ENCODE measurements at places on chromosomes 3 and 15. TPM values are rescaled to one million over a fixed set of nuclear protein-coding genes. Genes with fewer than 3 reads are reported as not detected.

DNA sequence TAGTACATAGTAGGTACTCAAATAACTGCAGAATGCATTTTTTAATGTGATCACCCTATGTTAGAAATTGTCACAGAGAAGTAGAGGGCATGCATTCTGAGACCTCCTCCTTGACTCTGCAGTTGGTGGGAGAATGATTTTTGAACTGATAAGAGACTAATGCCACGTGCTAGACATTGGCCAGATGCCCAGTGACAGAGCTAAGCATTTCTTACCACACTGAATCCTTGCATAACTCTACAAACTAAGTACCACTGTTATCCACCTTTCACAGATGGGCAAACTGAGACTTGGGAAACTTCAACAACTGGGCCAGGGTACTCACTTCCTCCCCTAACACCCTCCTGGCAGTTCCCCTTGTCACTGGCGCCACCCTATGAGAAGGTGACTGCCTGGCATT lies 33.5 kb upstream of the SPATA12 start:
- H3K4me1 ChIP-seq: no peaks in the 10 kb centered on the region
- H3K4me3 ChIP-seq: no peak overlapping the region
- H3K27ac ChIP-seq: no peak overlapping the region
- DNase-seq: no peak

DNA sequence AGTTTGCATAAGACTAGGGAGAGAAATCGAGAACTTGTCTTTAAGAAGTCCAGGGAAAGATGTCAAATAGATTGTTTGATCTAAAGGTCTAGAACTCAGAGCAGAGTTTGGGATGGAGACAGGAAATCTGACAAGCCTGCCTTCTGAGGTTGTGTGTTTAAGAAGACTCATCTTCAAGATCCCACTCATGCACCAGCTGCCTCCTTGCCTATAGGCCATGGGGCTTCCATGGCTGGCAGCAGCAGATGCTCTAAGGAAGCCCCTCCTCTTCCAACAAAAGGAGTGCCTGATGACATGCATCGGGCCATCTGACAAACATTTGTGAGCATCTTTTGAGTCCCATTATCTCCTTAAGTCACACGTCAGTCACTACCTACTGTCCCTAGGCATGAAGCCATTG lies 47.4 kb downstream of the WNT5A start:
- no peak overlapping the region for H3K4me3 ChIP-seq
- no peak for DNase-seq
- H3K4me1 ChIP-seq: no peaks in the 10 kb centered on the region
- no peak overlapping the region for H3K27ac ChIP-seq

FOXL2 gene
- total RNA-seq: not detected

DNA sequence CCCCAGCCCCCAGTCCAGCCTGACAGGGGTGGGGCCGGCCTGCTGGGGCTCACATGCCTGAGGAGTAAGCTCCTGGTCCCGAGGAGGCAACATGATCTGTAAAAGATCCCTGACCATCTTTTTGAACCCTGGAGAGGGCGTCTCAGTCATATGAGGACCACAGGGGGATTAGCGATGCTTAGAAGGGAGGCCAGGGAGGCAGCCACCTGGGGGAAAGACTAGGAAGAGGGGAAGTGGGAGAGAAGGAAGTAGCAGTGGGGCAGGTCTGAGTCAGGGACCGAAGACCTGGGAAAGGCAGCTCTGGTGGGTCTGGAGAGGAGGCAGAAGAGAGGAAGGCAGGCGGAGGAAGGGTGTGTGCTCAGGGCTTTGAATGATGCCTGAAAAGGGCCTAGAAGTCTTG lies 18.9 kb downstream of the PIF1 start:
- H3K36me3 ChIP-seq: no peaks in the 10 kb centered on the region
- no peak overlapping the region for H3K27ac ChIP-seq
- no peak overlapping the region for H3K4me3 ChIP-seq
- DNase-seq: no peak

DNA sequence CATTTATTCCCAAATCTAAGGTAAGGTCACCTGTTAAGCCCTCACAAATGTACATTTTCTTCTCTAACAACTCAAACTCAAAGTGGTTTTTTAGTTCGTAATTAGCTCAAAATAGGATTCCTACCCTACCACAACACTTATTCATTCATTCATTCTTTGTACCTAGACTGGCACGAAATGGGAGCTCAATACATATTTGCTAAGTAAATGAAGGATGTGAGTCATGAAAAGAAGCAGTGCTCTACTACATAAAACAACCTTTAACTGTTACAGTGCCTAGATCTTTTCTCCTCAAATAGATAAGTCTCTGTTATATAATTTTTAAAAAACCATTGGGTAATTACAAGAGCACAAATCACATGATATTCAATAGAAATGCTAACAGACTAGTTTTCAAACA lies 13.1 kb downstream of the RSL24D1 start:
- H3K36me3 ChIP-seq: peaks cover 81% of the 10 kb centered on the region
- no peak for DNase-seq
- peaks cover 27% of the 10 kb centered on the region for H3K4me1 ChIP-seq
- no peaks in the 10 kb centered on the region for H3K27me3 ChIP-seq

DNA sequence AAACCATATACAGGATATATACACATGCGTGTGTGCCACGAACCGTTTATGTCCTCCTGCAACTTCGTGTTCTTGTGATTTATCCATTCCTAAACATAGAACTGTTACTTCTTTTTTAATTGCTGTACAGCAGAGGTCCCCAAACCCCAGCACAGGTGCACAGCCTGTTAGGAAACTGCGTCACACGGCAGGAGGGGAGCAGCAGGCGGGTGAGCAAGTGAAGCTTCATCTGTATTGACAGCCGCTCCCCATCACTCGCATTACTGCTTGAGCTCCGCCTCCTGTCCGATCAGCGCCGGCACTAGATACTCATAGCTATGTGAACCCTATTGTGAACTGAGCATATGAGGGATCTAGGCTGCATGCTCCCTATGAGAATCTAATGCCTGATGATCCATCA lies 34.9 kb upstream of the NRROS start:
- H3K36me3 ChIP-seq: no peaks in the 10 kb centered on the region
- DNase-seq: peak; percentile 57
- H3K4me1 ChIP-seq: peaks cover 13% of the 10 kb centered on the region
- H3K27me3 ChIP-seq: no peaks in the 10 kb centered on the region

BOC gene
- total RNA-seq: 4.2 TPM

- H3K27ac ChIP-seq: no peak overlapping the region
- H3K27me3 ChIP-seq: no peaks in the 10 kb centered on the region
- no peak for DNase-seq
Measured at GRCh38 chr3:125684199-125684598, 88.9 kb upstream of the OSBPL11 start.

DNA sequence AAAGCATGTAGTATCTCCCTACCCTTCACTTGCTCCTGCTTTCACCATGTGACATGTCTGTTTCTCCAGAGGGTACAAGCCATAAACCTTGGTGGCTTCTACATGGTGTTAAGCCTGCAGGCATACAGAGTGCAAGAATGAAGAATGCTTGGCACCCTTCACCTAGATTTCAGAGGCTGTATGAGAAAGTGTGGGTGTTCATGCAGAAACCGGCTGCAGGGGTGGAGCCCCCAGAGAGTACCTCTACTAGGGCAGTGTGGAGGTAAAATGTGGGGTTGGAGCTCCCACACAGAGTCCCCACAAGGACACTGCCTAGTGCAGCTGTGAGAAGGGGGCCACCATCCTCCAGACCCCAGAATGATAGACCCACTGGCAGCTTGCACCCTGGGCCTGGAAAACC lies 32.2 kb downstream of the SLC15A2 start:
- DNase-seq: no peak
- H3K4me1 ChIP-seq: peaks cover 2% of the 10 kb centered on the region
- no peaks in the 10 kb centered on the region for H3K27me3 ChIP-seq
- H3K4me3 ChIP-seq: no peak overlapping the region
- peaks cover 74% of the 10 kb centered on the region for H3K36me3 ChIP-seq

- H3K27me3 ChIP-seq: no peaks in the 10 kb centered on the region
- no peak overlapping the region for H3K4me3 ChIP-seq
- no peak overlapping the region for H3K27ac ChIP-seq
- DNase-seq: no peak
- H3K4me1 ChIP-seq: peaks cover 25% of the 10 kb centered on the region
Measured at GRCh38 chr15:58492661-58493397, 61.0 kb downstream of the LIPC start.

MST1R gene
- total RNA-seq: 1.2 TPM

- no peaks in the 10 kb centered on the region for H3K36me3 ChIP-seq
- peaks cover 20% of the 10 kb centered on the region for H3K4me1 ChIP-seq
- H3K27ac ChIP-seq: no peak overlapping the region
- DNase-seq: no peak
Measured at GRCh38 chr3:39196671-39197356, 4.4 kb upstream of the XIRP1 start.

LINGO1 gene
- total RNA-seq: not detected

IQCH gene
- 1.7 TPM for total RNA-seq

NMNAT3 gene
- 0.43 TPM for total RNA-seq

- peaks cover 2% of the 10 kb centered on the region for H3K4me1 ChIP-seq
- DNase-seq: no peak
- H3K27me3 ChIP-seq: no peaks in the 10 kb centered on the region
- H3K27ac ChIP-seq: no peak overlapping the region
Measured at GRCh38 chr3:179772297-179772696, 119.5 kb downstream of the USP13 start.

- peaks cover 35% of the 10 kb centered on the region for H3K36me3 ChIP-seq
- peaks cover 12% of the 10 kb centered on the region for H3K4me1 ChIP-seq
- H3K27me3 ChIP-seq: no peaks in the 10 kb centered on the region
Measured at GRCh38 chr3:47423548-47424145, 42.8 kb downstream of the PTPN23 start.

ITPKA gene
- 5.7 TPM for total RNA-seq

GRCh38 chr15:71880276-71880675 lies 69.9 kb downstream of the NR2E3 start:
- no peak overlapping the region for H3K27ac ChIP-seq
- H3K36me3 ChIP-seq: no peaks in the 10 kb centered on the region
- H3K27me3 ChIP-seq: no peaks in the 10 kb centered on the region

ATP1B3 gene
- 206 TPM for total RNA-seq

DNA sequence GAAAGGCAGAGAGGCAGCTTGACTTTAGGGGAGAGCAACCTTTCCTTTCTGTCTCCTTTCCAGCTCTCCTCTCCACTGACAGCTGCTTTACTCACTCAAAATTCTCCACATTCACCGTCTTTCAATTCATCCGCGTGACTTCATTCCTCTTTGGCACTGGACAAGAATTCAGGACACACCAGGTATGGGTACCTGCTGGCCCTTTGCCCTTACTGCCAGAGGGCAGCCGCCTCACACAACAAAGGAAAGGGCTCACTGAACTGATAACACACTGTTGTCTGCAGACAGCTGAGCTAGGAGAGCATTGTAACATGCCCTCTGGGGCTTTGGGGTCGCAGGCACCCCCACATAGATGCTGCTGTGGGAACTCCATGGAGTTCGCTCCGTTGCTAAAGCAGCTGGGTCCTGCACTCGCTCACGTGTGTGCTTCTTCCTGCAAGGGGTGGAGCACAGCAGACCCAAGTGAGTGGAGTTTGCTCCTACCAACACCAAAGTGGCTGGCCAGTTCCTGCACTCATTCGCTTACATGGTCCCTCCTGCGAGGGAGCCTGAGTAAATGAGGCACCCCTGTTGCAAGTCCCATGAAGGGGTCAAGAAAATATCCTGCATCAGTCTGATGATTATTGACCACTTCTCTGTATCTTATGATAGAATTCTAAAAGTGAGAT lies 79.0 kb upstream of the SGO1 start:
- no peaks in the 10 kb centered on the region for H3K27me3 ChIP-seq
- H3K36me3 ChIP-seq: no peaks in the 10 kb centered on the region
- H3K4me3 ChIP-seq: no peak overlapping the region
- no peaks in the 10 kb centered on the region for H3K4me1 ChIP-seq

DNA sequence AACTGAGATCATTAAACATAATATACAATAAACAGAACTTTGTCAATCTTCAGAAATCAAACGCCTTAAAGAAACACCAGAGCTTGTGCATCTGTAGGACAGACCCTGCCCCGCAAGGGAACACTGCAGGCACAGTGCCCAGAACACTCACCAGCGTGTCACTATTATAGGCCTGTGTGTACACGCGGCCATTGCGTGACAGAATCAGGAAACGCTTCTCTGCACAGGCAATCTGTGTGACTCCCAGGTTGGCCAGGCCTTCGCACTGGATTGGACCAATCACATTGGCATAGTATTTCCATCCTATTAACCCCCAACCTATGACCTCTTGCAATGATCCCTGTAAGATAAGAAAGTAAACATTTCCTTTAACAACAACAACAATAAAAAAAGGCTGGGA lies 52.9 kb downstream of the HERC2 start:
- no peaks in the 10 kb centered on the region for H3K27me3 ChIP-seq
- H3K27ac ChIP-seq: no peak overlapping the region
- peaks cover 41% of the 10 kb centered on the region for H3K36me3 ChIP-seq
- no peak overlapping the region for H3K4me3 ChIP-seq
- no peak for DNase-seq

DNA sequence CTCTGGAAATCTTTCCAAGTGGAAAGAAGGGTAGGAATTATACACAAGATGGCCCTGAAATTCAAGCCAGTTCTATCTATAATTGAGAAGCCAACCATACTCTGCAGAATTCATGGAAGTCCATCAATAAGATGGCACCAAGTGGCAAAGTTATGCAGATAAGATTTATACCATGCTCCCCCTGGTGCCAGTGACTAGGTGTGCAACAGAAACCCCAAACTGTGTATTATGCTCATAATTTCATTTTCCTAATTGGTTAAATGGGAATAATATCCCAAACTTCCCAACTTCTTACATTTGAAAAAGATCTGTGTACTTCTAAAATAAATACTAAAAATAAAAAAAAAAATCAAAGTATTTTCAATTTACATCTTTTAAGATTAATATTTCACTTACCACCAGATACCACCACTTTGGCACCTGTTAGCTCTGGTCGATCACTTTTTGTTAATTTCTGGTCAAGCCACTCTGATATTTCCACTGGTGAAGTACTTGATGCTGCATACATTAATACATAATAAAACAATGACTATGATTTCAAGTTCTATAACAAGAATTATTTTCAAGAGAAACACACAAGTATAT lies 25.9 kb downstream of the ETFA start:
- H3K4me1 ChIP-seq: peaks cover 13% of the 10 kb centered on the region
- H3K4me3 ChIP-seq: no peak overlapping the region
- no peak for DNase-seq
- H3K27me3 ChIP-seq: no peaks in the 10 kb centered on the region
- no peak overlapping the region for H3K27ac ChIP-seq

DNA sequence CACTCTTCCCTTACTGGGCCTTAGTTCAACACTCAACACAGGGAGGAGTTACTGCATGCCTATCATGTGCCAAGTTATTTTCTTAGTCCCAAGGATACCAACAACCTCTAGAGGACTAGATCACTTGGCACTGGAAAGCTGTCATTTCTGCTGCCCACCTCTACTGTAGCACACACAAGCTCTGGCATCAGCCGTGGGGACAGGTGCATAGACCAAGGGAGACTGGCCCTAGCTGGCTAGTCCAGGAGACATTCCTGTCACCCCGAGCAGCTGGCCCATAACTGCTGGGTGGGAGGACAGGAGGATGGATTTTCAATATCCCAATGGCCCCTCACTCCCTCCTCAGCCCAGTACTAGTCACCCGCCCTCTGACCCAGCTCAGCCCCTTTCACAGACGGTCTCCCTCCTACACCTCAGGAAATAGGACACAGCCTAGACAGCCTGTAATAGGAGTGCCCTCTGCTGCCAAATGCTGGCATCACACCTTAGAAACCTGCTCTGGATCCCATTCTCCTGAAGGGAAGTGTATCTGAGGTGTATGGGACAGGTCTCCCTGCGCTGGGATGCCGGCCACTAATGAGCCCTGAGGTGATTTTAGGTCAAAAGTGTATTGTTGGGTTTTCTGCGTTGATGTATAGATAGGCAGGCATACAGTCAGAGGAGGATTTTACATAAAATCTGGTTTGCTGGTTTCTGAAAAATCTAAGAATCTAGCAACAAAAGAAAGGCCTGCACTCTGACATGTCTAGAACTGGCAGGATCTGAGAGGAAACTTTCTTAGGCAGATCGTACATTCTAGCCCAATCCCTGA lies 3.4 kb upstream of the DZIP1L start:
- DNase-seq: peak; percentile 36
- no peak overlapping the region for H3K4me3 ChIP-seq
- H3K27ac ChIP-seq: no peak overlapping the region
- no peaks in the 10 kb centered on the region for H3K36me3 ChIP-seq

GPR176 gene
- total RNA-seq: 0.53 TPM

All from activated T-helper 2 cell treated with anti-CD3 and anti-CD28 coated beads, Interferon-gamma antibody, Interleukin-2, Interleukin-4, amounts not matched to agents 10 μg/mL and 5 μg/mL and 100 μg/mL, durations not matched to agents 14 hours and 24 hours and 36 hours (primary cell).